Esophagus mucosa (tissue), 1 donor: ENCODE measurements at places on chromosomes 12 and 14.

DNA sequence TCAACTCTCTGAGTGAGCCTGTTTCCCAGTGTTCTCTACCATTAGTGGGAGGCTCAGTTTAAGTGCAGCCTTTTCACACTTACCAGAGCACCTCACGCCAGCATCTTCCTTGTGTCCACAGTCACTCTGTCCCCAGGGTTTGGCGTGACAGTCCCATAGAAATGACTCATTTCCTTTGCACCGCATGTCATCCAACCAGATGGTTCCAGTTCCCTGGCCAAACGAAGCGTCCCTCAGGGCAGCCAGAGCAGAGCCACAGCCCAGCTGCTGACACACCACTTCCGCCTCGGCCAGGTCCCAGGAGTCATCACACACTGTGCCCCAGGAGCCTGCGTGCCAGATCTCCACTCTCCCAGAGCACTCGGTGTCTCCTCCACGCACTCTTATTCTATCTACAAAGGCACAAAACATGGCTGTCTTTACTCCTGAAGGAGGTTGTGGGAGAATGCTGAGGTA, 65.4 kb downstream of the ACSM4 start:
- ATAC-seq, result peak; percentile 85

DNA sequence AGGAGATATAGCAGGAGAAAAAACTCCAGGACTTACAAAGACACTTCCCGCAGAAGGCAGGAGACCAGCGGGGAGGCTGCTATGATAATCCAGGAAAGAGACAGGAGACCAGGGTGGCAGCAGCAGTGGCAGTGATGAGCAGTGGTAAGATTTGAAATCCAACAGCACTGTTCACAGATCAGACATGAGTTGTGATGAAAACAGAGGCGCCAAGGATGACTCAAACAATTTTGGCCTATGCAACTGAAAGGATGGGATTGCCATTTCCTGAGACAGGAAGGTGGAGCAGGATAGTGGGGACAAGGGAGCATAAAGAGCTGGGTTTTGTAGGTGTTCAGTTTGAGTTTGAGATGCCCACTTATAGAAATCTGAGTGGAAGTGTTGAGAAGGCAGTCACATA, 108.6 kb upstream of the DYRK2 start:
- ATAC-seq, result no peak

GRCh38 chr12:2151391-2151790, 98.6 kb downstream of the CACNA1C start:
- no peak for ATAC-seq

GRCh38 chr14:34363733-34364134, 98.3 kb downstream of the SPTSSA start:
- ATAC-seq, result peak; percentile 50

DNA sequence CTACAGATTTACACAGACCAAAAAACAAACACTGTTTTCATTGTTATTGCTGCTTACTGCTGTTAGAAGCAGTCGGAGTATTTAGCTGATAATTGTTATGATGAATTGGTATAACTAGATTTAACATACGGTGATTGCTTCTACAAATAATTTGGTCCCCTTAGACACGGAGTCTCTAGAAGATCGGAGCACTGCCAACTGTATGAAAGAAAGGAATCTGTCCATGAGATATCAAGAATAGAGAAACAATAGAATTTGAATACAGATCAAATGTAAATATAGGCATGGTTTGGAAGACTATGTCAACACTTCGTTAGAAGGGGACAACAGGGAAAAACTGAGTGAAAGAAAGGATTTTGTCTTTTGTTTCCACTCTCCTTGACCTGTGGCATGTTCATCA, 110.9 kb downstream of the PPP2R5E start:
- ATAC-seq, result no peak

GRCh38 chr14:68704736-68705720, 87.8 kb downstream of the ZFP36L1 start:
- ATAC-seq, result peak; percentile 74
